DMS 273 treated with DMSO at 0.1 percent for 48 hours (cell line): ENCODE measurements at places on chromosomes 12 and 14.

- DNase-seq, result no peak
Observed at GRCh38 chr14:100307766-100308426, 1.7 kb upstream of the SLC25A29 start.

- DNase-seq, result no peak
Observed at GRCh38 chr12:67148265-67148664, 120.9 kb upstream of the CAND1 start.

GRCh38 chr12:113469949-113470743 is 1.5 kb downstream of the LHX5 start:
- DNase-seq, result no peak

DNA sequence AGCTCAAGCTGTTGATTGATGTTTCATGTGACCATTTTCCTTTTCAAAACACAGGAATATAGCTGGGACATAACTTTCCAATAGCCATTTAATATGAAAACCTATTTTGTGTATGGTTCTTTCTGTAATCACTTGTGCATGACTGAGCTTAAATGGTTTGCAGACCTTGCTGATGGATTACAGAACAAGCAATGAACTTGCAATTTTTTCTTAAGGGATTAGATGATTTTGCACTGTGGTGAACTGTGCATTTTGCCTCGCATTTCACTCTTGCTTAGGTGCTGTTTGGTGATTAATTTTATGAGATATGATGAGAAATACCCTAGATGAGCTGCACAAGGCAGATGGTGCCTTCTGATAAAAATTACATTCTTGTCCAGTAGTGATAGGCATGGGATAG is 419.0 kb upstream of the FBXO33 start:
- DNase-seq, result no peak
